Transverse colon (tissue), 4 donors: ENCODE measurements at places on chromosomes 2 and 18. TPM values are rescaled to one million over a fixed set of nuclear protein-coding genes. Genes with fewer than 3 reads are reported as not detected.

Gene DNAH6
- 1.9 TPM for total RNA-seq

DNA sequence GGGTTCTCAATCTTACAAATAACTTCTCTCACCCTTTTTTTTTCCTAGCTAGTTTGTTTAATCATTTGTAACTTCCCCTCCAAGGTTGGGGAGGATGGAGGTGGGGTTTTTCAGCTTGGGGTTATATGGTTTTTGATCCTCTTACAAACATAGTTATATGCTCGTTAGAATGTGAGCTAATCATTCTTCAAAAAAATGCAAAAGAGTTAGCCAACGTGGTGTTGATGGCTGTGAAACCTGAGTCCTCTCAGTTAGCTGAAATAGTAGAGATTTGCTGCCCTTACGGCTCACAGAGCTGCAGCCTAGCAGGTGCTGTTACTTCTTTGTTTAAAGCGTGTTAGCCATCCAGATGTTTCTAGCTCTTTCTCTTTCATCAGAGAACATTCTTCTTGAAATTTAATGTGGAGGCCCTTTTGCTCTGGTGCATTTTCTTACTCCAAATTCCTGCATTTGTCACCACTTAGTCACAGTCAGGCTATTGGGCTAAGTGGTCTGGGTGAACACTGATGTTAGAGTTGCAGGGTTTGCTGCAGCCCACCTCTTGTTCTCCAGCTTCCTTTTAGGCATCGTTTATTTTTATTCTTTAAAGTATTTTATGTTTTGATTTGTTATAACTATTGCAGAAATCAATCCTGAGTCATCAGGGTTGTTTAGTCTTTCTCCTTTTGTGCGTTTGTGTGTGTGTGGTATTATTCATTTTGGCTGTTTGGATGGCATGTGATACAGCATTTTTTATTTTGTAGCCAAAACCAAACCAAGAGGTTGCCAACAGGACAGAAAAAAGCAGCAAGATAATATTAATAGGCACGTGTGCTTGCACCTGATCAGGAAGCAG lies 41.1 kb downstream of the LIMS1 start:
- H3K36me3 ChIP-seq: no peaks in the 10 kb centered on the region
- DNase-seq: no peak

- H3K27ac ChIP-seq: no peak overlapping the region
- no peak overlapping the region for H3K4me3 ChIP-seq
- H3K27me3 ChIP-seq: no peaks in the 10 kb centered on the region
- no peak for DNase-seq
- no peaks in the 10 kb centered on the region for H3K36me3 ChIP-seq
- peaks cover 3% of the 10 kb centered on the region for H3K4me1 ChIP-seq
These were observed 71.2 kb downstream of the FIGN start for GRCh38 chr2:163664610-163665009.

Gene TGFBRAP1
- 18.7 TPM for total RNA-seq

- H3K36me3 ChIP-seq: no peaks in the 10 kb centered on the region
- no peaks in the 10 kb centered on the region for H3K27me3 ChIP-seq
- no peak for DNase-seq
- no peak overlapping the region for H3K4me3 ChIP-seq
- no peak overlapping the region for H3K27ac ChIP-seq
These were observed 67.5 kb downstream of the ONECUT2 start for GRCh38 chr18:57502624-57503023.

DNA sequence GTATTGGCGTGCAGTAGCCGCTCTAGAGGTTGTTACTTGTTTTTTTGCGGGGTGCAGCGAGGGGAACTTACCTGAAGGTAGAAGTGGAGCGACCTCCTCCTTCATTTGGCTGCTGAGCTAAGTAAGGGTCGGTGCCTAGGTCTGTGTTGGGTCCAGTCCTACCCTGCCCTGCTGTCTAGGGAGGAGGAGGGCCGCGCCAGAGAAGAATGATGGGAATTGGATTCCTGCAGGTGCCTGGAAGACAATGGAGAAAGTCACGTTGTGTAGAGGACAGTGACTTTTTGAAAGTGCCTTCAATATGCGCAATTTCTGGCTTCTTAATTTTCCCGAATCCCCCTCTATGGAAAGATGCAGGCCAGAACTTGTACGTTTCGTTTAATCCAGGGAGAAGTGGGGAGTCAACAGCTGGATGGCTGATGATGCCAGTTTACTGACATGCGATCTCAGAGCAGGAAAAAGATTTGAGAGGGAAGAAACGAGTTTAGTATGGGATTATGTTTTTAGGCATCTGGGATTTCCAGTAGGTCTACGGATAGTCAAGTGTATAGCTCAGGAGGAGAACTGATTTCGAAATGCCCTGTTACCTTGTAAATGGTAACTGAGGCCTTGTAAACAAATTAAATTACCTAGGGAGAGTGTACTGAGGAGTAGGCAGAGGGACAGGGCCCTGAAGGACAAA lies 653 bp downstream of the MRPS9 start:
- peak overlapping the region; percentile 87 for H3K27ac ChIP-seq
- H3K4me1 ChIP-seq: peaks cover 31% of the 10 kb centered on the region
- H3K36me3 ChIP-seq: no peaks in the 10 kb centered on the region
- no peak for DNase-seq

DNA sequence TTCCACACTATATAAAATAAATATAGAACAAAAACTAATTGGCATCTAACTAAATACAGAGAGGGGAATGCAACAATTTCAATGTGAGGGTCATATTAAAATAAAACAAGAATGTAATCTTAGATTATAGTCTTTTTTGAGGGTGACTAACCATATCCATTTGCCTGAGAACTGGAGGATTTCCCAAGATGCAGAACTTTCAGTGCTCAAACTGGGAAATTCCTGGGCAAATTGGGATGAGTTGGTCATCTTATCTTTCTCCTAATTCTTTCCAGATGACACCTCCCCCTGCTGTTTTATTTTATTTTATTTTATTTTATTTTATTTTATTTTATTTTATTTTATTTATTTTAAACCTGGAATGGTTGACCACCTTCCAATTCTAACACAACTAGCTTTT lies 846.2 kb downstream of the SLC4A3 start:
- H3K4me1 ChIP-seq: no peaks in the 10 kb centered on the region
- no peak overlapping the region for H3K27ac ChIP-seq
- DNase-seq: no peak

DNA sequence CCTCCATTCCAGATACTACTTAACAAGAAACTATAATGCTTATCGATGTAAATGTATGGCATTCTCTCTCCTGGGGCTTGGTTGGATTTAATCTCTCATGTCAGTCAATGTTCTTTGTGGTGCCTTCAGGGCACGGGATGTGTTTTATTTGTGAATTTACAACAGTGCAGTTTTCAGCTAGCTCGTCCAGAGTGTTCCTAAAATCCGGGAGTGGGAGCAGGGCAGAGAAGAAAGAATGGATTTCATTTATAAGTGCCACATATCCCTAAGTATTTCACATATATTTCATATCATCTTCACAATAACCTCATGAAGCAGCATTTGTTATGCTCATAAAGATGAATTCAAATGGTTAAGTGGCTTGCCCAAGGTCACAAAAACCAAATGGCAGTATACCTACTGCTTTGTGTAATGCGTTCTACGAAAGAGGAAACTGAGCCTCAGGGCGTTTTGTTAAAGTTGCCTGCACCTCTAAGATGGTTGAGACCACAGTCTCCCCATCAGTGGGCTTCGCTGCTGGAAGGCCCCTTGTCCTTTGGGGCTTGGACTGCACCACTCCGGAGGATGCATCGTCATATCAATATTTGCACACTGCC lies 134.7 kb upstream of the MGAT5 start:
- H3K4me1 ChIP-seq: peaks cover 41% of the 10 kb centered on the region
- no peak for DNase-seq
- H3K36me3 ChIP-seq: no peaks in the 10 kb centered on the region
- peak overlapping the region; percentile 97 for H3K27ac ChIP-seq
- H3K27me3 ChIP-seq: no peaks in the 10 kb centered on the region
- no peak overlapping the region for H3K4me3 ChIP-seq

Gene GPN1
- 19.4 TPM for total RNA-seq

GRCh38 chr2:10668402-10669012 lies 21.3 kb downstream of the NOL10 start:
- no peaks in the 10 kb centered on the region for H3K27me3 ChIP-seq
- H3K27ac ChIP-seq: no peak overlapping the region
- no peak overlapping the region for H3K4me3 ChIP-seq
- no peak for DNase-seq
- H3K4me1 ChIP-seq: no peaks in the 10 kb centered on the region

Gene LDLRAD4
- total RNA-seq: 277 TPM

Gene GALNT14
- total RNA-seq: not detected

- H3K27ac ChIP-seq: no peak overlapping the region
- H3K27me3 ChIP-seq: no peaks in the 10 kb centered on the region
- no peaks in the 10 kb centered on the region for H3K36me3 ChIP-seq
- no peaks in the 10 kb centered on the region for H3K4me1 ChIP-seq
- DNase-seq: no peak
- no peak overlapping the region for H3K4me3 ChIP-seq
These were observed 420.9 kb downstream of the TGIF1 start for GRCh38 chr18:3870914-3871313.

DNA sequence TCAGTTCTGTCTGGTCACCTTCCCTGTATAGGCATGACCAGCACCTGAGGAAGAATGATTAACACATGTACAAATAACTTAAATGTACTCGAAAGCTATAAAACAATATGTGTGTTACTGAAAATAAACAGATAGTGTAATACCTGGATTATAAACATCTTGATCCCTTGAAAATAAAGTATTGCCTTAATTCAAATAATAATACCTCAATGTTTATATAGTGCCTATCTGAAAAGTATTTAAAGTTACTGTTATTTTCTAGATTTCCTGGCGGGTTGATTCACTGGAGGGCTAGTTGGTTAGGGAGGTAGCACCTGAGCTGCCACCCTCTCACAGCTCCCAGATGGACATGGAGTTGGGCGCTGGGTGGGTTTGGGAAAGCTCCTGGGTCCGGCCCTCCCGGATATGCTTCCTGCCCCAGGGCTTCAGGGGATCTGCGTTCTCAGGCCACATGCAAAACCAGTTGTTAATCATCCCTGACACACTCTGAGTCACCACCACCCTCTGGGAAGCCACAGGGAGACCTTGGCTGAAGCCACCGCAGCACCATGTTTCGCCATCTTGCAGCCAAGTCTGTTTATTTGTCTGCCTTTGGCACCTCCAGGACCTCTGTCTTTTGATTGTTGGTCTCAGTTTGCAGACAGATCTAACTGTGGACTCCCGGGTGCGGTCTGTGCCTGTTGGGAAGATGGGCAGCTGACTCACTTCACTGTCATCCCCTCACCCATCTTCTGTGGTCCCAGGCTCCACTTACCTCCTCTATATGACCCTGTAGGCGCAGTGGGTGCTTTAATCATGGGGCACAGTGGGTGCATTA lies 35.3 kb downstream of the RAB31 start:
- H3K27ac ChIP-seq: peak overlapping the region; percentile 34
- H3K27me3 ChIP-seq: no peaks in the 10 kb centered on the region
- no peaks in the 10 kb centered on the region for H3K36me3 ChIP-seq
- peaks cover 17% of the 10 kb centered on the region for H3K4me1 ChIP-seq
- DNase-seq: no peak

Gene SPOPL
- 38.3 TPM for total RNA-seq

Gene MDH1B
- total RNA-seq: not detected

DNA sequence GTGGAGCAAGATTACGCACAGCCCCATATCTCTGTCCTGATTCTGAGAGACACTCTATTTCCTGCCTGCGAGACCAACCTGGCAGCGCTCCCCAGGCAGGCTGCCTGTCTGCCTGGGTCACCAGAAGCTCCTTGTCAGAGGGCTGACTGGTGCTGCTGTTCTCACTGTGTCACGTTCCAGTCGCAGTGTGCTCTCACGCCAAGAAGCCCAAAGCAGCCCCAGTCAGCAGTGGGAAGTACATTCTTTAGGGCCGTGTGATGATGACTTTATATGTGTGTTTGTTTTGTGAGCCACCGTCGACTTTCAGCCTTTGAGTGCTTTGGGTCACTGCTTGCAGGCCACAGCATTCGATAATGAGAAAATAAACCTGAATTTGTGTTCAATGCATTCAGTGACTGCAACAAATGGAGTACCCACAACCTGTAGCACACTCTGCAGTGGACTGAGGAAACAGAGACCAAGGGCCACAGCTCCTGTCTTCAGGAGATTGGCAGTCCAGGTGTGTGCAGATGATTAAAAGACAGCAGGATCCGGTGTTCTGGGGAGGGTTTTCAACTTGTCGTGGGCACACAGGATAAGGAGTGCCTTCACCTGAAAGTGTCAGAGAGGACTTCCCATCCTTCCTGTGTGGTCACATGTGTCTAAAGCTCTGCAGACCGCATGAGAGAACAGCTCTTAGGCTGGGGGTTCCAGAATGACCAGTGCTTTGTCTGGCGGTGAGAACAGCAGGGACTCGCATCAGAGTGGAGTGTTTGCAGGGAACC lies 4.8 kb downstream of the TNFRSF11A start:
- peaks cover 10% of the 10 kb centered on the region for H3K4me1 ChIP-seq
- peak overlapping the region; percentile 80 for H3K27ac ChIP-seq
- no peaks in the 10 kb centered on the region for H3K36me3 ChIP-seq
- peaks cover 56% of the 10 kb centered on the region for H3K27me3 ChIP-seq
- peak; percentile 65 for DNase-seq
- no peak overlapping the region for H3K4me3 ChIP-seq
